NCI-H1105 treated with DMSO at 0.1 percent for 48 hours (cell line): ENCODE measurements at places on chromosomes 12 and 14.

DNA sequence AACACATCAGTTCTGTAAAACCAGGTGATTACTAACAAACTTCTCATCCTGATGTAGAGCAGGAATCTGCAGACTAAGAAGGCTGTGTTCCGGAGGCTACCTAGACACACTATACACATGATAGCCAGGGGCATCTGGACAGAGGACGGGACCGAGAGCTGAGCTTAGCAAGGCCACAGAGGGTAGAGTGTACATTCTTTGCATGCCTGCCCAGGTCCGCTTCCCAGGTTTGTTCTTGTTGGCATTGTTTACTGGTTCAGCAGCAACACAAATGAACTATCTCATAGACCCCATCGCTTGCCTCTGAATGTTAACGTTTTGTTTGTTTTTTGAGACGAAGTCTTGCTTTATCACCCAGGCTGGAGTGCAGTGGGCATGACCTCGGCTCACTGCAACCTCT lies 17.7 kb upstream of the TEAD4 start:
- no peak for DNase-seq

- no peak for DNase-seq
These were observed 19.5 kb upstream of the CRACR2A start for GRCh38 chr12:3772380-3772779.

GRCh38 chr14:50865391-50866076 lies 6.3 kb upstream of the ABHD12B start:
- no peak for DNase-seq

GRCh38 chr12:19884021-19884492 lies 444.8 kb downstream of the AEBP2 start:
- DNase-seq: no peak

DNA sequence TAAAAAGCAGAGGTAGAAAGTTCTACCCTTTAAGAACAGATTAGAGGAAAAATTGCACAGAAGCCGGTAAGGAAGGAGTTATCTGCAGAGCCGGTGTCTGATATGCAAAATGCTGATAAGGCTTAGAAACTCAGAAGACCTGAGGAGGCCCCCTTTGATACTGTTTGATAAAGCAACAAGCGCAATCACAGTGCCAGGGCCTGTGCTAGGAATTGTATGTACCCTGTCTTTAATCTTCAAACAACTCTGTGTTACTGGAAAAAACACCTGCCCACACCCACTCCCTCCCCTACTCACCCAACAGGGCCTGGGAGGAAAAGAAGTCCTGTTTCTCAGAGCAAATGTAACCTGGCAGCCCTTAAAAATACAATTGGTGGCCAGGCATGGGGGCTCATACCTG lies 112.7 kb upstream of the FUT8 start:
- DNase-seq: no peak

GRCh38 chr12:30599608-30600007 lies 96.1 kb downstream of the IPO8 start:
- DNase-seq: peak; percentile 66

DNA sequence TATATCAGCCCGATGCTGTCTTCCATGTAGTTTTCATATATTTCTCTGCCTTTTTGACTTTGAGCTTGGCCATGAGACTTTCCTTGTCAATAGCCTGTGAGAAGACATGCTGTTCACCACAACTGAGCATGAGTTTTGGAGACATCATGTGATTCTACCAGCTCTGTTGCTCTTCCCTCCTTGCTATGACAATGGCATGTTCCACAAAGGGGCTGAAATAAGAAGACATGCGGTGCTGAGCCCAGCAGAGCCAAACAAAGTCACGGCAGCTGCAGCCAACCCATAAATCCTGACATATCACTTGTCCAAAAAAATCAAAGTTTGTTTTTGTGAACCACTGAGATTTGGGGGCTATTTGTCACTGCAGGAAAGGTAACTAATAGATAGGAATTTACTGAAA lies 343.4 kb upstream of the KITLG start:
- no peak for DNase-seq

DNA sequence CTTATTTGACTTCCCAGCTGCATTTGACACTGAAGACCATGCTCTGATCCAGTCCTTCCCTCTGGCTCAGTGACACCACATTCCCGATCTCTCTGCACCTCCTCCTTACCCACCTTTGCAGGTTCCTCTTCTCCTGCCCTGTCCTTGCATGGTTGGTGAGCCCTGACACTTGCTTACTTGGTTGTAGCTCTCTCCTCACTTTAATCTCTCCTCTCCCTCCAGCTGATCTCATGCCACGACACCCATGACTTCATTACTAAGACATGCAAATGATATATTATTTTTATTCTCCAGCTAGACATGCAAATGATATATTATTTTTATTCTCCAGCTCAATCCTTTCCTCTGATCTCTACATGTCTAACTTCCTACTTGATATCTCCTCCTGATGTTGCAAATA lies at the start of gene SERPINA9:
Gene SERPINA9, minus strand, starts transcription at position 175 of the 400 bp plus-strand sequence. CDS start 6,357 bp downstream, outside the sequence.
- DNase-seq: no peak

- DNase-seq: peak; percentile 61
These were observed at the start of gene GPR135 for GRCh38 chr14:59465316-59466135. TSS of gene GPR135 (minus strand) at chr14:59465380. CDS start at chr14:59465226, 154 bp downstream.

GRCh38 chr14:67486890-67487289 lies 1.6 kb downstream of the TMEM229B start:
- DNase-seq: no peak

DNA sequence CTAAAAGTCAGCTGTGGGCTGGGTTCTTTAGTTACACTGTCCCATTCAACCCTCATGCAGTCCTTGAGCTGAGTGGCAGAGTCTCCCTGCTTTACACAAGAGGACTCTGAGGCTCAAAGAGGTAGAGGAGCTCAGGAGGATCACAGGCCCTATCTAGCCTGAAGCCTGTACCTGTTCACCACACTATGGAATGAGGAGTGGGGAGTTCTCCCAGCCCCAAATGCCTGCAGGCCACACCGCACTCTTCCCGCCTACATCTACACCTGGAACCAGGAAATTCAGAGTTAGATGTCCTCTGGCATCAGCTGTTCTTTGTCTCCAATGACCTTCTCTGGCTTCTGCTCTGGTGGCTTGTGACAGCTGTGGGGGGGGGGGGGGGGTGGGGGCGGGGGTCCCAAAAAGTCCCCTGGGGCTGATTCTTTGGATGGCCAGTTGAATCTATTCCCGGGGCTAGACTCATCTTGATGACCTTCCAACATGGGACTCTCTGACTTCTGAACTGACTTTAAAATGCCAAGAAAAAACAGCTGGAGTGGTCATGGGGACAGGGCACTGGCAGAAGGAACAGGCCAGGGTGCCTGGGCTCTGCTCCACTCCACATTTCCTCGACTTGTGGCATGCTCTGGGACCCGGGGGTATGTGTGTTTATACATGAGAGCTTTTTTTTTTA lies 30.6 kb downstream of the RIN3 start:
- no peak for DNase-seq

GRCh38 chr12:54654926-54655325 lies 6.8 kb upstream of the DCD start:
- DNase-seq: no peak

- peak; percentile 20 for DNase-seq
These were observed 5.1 kb upstream of the SIVA1 start for GRCh38 chr14:104747876-104748275.

DNA sequence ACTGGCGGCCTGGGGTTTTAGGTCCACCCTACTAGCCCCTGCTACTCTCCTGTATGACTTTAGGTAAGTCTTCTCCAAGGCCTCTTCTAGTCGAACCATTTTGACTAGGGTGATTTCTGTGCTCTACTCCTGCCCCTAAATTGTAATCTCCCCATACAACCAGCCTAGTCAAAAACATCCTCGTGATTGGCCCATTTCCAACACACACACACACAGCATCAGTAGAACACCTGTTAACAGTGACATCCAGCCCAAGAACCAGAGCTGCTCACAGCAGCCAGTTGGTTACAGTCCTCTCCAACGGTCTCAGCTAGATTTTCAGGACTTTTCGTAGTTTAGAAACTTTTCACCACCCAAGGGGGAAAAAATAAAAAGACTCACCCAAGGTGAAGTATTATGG lies 30.9 kb downstream of the NT5DC3 start:
- DNase-seq: peak; percentile 36

- DNase-seq: no peak
These were observed 35.5 kb downstream of the BORCS5 start for GRCh38 chr12:12392413-12392812.

DNA sequence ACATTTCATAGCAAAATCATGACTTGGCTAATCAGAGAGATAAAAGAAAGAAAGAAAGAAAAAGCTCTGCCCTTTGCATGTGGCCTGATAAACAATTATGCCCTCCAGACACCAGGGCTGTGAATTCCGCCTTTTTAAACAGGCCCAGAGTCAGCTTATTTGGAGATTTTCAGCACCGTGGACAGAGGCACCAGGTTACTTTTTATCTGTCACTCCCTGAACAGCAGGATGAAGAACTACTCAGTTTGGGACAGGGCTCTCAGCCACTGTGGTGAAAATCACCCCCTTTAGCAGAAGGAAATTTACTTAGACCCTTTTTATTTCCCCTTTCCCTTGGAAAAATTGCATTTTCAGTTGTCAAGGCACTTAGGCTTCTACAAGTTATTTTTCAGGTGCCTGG lies 359.9 kb downstream of the NRXN3 start:
- DNase-seq: no peak

GRCh38 chr12:14691560-14691959 lies 4.8 kb downstream of the GUCY2C start:
- peak; percentile 1 for DNase-seq

GRCh38 chr14:63392236-63392635 lies 73.5 kb upstream of the GPHB5 start:
- DNase-seq: no peak

GRCh38 chr12:97967831-97968230 lies 505.2 kb downstream of the RMST start:
- DNase-seq: peak; percentile 42

GRCh38 chr12:97048421-97049035 lies 141.5 kb downstream of the NEDD1 start:
- no peak for DNase-seq

- DNase-seq: no peak
These were observed 177.6 kb downstream of the TMEM132C start for GRCh38 chr12:128444598-128444997.

DNA sequence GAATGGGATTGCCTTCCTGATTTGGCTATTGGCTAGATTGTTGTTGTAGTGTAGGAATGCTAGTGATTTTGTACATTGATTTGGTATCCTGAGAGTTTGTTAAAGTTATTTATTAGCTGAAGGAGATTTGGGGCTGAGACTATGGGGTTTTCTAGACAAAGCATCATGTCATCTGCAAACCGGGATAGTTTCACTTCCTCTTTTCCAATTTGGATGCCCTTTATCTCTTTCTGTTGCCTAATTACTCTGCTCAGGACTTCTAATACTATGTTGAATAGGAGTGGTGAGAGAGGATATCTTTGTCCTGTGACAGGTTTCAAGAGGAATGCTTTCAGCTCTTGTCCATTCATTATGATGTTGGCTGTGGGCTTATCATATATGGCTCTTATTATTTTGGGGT lies 265.7 kb upstream of the MGAT4C start:
- no peak for DNase-seq

DNA sequence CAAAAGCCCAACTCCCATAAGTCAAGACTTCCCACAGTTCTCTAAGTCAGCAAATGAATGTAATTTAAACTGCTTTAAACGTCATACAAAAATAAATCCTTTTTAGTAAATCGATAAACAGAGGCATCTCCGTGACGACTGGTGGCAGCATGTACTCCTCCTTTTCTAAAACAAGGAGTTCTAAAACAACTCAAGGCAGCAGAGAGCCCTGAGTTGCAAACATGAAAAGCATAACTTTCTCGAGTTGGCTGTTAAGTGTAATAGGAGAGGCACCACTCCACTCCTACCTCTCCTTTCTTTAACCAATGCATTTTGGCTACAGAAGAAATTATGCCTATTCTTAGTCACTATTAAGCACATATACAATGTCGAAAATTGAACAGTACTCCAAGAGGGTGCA lies 22.0 kb downstream of the LTBR start:
- no peak for DNase-seq

DNA sequence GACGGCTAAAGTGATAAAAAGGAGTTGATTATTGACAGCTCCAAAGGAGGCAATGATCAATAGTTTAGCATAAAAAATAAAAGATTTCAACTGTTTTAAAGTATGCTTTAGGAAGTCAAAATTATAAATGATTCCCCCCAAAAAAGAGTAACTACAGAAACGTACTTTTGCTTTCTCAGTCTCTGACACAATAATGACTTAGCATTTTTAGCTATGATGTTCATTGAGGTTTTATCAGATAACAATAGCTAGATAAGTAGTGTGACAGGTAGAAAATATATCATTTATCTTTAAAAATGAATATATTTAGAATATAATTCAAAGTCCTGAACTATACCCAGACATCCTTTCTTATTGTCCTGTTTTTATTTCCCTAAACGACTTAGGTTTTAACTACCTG lies 352.9 kb downstream of the SOX5 start:
- DNase-seq: no peak

GRCh38 chr14:24196071-24197055 lies 1.1 kb upstream of the TM9SF1 start:
- peak; percentile 31 for DNase-seq

DNA sequence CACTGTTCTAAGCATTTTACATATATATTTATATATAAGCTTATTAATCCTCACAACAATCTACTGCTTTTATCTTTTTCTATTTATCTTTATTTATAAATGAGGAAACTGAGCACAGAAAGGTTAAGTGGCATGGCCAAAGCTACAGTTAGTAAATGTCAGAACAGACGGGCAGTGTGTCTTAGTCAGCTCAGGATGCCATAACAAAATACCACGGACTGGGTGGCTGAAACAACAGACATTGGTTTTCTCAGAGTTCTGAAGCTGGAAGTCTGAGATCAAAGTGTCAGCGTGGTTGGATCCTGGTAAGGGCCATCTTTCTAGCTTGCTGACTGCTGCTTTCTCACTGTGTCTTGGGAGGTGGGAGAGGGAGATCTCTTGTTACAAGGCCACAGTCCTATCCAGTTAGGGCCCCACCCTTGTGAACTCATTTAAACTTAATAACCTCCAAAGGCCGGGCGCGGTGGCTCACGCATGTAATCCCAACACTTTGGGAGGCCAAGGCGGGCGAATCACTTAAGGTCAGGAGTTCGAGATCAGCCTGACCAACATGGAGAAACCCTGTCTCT lies 19.8 kb downstream of the RPGRIP1 start:
- DNase-seq: no peak

DNA sequence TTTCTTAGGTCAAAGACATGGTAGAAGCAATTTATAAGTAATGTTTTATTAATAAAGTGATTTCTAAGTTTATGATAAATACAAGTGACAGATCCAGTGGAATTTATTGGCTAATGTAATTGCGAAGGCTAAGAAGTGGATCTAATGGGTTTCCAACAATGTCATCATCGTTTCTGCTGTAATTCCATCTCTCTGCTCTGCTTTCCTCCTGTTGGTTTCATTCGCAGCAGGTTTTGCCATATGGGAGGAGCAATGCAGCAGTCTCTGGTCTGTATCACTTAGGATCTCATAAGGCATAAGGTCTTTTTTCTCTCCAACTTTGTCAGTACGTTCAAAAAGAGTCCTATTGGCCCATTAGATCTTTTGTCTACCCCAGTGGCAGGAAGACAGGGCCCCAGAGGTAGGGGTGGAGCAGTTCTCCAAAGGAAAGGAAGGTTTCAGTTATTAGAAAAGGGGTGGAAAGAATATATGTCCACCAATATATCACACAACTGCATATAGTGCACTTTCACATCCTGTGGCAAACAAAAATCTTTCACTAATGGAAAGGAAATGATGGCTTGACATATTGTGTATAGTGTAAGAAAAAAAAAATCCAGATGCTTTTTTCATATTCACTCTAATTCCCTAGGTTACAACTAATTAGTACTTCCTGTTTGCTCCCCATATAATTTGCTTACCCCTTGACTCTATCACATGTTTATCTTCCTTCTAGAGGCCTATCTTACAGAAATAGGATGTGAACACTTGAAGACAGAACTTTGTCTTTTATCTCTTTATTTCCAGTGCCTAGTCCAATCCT lies 451.3 kb downstream of the ZFP36L1 start:
- DNase-seq: no peak
